ENCODE measurements at places on chromosomes 16 and 17. TPM values are rescaled to one million over a fixed set of nuclear protein-coding genes. Genes with fewer than 3 reads are reported as not detected.
A peak's percentile ranks its signal among the peaks of the same experiment; 100 is the strongest.

The UMOD gene
- total RNA-seq, result not detected

The KIF2B gene
- total RNA-seq, result not detected

DNA sequence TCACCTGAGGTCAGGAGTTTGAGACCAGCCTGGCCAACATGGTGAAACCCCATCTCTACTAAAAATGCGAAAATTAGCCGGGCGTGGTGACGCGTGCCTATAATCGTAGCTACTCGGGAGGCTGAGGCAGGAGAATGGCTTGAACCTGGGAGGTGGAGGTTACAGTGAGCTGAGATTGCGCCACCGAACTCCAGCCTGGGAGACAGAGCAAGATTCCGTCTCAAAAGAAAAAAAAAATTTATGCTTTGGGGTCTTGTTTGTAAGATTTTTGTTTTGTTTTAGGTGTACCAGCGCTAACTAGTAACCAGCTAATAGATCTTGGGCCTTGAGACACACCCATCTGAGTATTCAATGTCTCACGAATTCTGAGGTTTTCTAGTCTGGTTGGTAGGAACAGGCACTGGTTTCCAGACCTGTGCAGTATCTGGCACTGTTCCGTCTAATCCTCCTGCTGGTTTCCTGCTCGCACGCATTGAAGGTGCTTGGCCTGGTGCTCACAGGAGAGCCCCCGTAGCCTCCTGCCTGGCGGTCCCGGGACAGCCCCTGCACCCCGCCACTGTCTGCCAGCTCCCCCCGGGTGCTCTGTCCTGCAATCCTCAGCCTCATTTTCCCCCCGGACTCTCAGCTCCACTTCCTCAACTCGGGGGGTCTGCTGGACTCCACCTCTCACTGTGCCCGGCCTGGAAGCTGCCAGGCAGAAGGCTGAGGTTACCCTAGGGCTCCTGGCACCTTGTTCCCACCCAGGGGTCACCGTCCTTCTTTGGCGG is 10.6 kb upstream of the DUS1L start:
- peaks cover 20% of the 10 kb centered on the region for H3K36me3 ChIP-seq
- H3K4me3 ChIP-seq, result no peak overlapping the region
- H3K4me1 ChIP-seq, result no peaks in the 10 kb centered on the region

DNA sequence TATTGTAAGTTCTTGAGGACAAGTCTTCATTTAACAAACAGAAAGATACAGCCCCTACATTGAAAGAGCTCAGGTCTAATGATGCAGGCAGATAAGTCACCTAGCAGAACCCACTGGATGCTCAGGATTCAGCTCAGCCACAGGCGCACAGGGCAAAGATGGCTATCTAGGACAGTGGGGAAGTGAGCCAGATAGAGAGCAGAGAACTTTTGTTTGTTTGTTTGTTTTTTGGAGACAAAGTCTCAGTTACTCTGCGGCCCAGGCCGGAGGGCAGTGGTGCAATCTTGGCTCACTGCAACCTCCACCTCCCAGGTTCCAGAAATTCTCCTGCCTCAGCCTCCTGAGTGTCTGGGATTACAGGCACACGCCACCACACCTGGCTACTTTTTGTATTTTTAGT is 20.4 kb downstream of the METTL2A start:
- no peak overlapping the region for H3K27ac ChIP-seq
- no peaks in the 10 kb centered on the region for H3K4me1 ChIP-seq
- DNase-seq, result no peak
- H3K27me3 ChIP-seq, result no peaks in the 10 kb centered on the region

DNA sequence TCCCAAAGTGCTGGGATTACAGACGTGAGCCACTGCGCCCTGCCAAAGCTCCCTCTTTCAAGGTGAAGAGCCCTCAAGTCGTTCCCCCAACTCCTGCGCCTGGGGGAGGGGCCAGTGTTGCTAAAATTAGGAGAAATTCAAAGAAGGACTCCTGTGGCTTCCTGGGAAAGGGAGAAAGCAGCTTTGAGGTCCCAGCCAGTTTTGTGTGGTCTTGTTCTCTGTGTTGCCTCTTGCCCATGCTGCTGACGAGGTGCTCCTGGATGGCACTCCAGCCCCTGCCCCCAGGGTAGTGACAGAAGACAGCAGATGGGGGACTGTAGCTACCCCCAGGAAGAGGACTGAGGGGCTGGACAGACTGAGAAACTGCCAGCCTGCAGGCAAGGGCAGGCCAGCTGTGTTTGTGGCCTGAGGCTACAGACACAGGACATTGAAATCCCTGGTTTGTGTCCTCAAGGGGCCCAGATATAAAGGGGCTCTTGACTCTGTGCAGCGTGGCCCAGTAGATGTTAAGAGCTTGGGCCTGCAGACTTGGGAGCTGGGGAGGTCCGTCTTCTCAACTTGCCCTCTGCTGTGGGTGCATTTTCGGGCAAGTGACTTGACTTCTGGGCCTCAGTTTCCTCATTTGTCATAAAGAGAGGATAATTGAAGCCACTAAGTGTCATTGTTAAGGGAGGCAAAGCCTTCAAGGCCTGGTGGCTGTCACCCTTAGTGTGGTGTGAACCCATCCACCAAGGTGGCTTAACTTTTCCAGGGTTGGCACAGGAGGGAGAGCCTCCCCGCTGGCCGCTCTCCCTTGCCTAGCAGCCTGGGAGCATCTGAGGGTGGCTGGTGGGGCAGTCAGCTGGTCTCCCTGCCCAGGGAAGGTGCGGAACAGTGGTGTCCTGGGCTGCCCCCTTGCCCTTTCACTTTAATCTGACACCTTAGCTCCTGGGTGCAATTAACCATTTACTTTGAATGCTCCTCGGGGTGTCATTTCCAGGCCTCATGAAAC is 4.1 kb downstream of the UBALD2 start:
- H3K27me3 ChIP-seq, result no peaks in the 10 kb centered on the region
- no peak overlapping the region for H3K4me3 ChIP-seq
- H3K27ac ChIP-seq, result peak overlapping the region; percentile 99
- peaks cover 29% of the 10 kb centered on the region for H3K36me3 ChIP-seq
- H3K4me1 ChIP-seq, result peaks cover 84% of the 10 kb centered on the region
- no peak for DNase-seq

- H3K27ac ChIP-seq, result no peak overlapping the region
- no peaks in the 10 kb centered on the region for H3K4me1 ChIP-seq
- DNase-seq, result no peak
- H3K4me3 ChIP-seq, result no peak overlapping the region
Measured at GRCh38 chr17:71845337-71845736, 275.5 kb upstream of the SOX9 start.

DNA sequence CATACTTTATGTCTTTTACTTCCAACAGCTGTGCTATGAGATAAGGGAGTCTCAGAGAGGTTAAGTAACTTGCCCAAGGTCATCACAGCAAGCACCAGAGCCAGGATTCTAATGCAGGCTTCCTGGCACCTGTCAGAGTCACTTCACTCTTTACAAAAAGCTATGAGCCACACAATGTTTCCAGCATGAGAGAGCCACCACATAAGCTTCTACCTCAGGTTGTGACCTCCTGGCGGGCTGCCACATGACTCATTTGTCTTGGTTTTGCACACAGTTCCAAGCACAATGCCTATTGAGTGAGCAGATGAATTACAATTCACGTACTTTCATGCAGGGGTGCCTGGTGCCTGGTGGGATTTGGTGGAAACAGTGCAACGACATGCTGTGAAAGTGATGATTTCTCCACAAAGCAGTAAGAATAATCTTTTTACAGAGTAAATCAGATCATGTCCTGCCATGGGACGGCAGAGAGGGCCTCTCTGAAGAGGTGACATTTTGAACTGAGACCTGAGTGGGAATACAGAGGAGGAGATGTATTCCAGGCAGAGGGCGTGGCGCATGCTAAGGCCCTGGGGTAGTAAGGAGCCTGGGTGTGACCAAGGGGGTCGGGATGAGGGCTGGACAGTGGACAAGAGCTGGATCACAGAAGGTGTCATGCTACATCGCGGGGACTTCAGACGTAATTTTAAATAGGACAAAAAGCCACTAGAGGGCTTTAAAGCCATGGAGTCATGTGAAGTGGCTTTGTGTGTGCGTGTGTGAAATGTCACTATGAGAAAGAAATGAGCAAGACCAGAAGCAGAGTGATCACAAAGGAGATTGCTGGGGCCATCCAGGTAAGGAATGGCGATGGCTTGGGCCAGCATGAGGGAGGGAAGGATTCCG is 53.4 kb downstream of the CACNG3 start:
- DNase-seq, result no peak
- H3K4me3 ChIP-seq, result no peak overlapping the region
- H3K27me3 ChIP-seq, result no peaks in the 10 kb centered on the region
- H3K4me1 ChIP-seq, result peaks cover 24% of the 10 kb centered on the region

- peak overlapping the region; percentile 90 for H3K27ac ChIP-seq
- H3K27me3 ChIP-seq, result no peaks in the 10 kb centered on the region
- H3K4me1 ChIP-seq, result peaks cover 34% of the 10 kb centered on the region
- H3K36me3 ChIP-seq, result peaks cover 25% of the 10 kb centered on the region
- no peak overlapping the region for H3K4me3 ChIP-seq
Measured at GRCh38 chr16:23424292-23424958, 28.6 kb downstream of the COG7 start.

DNA sequence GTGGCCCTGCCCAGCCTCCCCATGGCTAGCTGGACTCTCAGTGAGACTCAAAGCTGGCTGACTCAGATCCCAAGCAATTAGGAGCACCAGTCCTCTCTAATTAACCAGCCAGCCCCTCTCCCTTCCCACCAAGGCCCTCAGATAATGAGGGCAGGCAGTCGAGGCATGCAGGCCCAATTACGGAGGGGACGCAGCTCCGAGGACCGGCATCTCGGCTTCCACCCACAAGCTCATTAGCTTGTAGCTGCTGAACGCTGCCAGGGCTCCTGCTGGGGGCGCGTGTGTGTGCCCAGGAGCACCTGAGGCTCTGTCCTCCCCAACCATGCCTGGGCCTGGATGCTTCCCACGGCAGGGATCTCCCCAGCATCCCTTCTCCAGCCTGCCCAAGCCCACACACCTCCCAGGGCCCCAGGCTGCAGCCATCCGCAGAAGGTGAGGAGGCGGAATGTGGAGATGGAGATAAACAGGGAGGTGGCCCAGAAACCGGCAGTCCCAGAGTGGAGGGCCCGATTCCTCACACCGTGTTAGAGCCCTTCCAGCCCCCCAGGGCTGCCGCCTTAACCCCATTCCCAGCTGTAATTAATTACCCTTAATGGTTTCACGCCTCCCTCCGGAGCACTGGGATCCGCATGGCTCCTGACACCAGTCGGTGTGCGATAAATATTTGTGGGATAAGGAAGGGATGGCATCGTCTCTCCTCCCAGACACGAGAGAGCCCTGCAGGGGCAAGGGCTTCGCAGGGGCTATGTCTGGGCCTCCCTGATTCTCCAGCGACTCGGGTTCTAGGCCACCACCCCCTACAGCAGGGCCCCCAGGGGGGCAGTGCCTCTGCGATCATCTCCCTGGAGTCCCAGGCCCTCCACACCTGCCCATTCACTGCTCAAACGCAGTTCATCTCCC is 42.2 kb downstream of the RPH3AL start:
- H3K27ac ChIP-seq, result no peak overlapping the region
- no peak for DNase-seq
- no peaks in the 10 kb centered on the region for H3K27me3 ChIP-seq
- peaks cover 13% of the 10 kb centered on the region for H3K4me1 ChIP-seq
- no peak overlapping the region for H3K4me3 ChIP-seq
